Lower lobe of right lung (tissue), 2 donors: ENCODE measurements at places on chromosomes 12 and 14. TPM values are rescaled to one million over a fixed set of nuclear protein-coding genes. Genes with fewer than 3 reads are reported as not detected.

ETFRF1 gene
- 24.7 TPM for total RNA-seq

- peak; percentile 40 for DNase-seq
- H3K4me3 ChIP-seq = no peak overlapping the region
- H3K27me3 ChIP-seq = peaks cover 36% of the 10 kb centered on the region
- H3K27ac ChIP-seq = no peak overlapping the region
- peaks cover 28% of the 10 kb centered on the region for H3K4me1 ChIP-seq
Measured at GRCh38 chr14:102931580-102932285, 9.3 kb downstream of the AMN start.

GRCh38 chr14:92105893-92106142 is 564 bp downstream of the ATXN3 start:
- H3K27me3 ChIP-seq = no peaks in the 10 kb centered on the region
- H3K4me3 ChIP-seq = peak overlapping the region; percentile 87
- H3K4me1 ChIP-seq = peaks cover 40% of the 10 kb centered on the region
- H3K36me3 ChIP-seq = no peaks in the 10 kb centered on the region
- H3K27ac ChIP-seq = peak overlapping the region; percentile 92

CPM gene
- 224 TPM for total RNA-seq

GRCh38 chr12:132689227-132689626 is 1.8 kb downstream of the PXMP2 start:
- H3K27ac ChIP-seq = no peak overlapping the region
- H3K4me1 ChIP-seq = peaks cover 14% of the 10 kb centered on the region

GRCh38 chr12:15534874-15535273 is 212.6 kb downstream of the PTPRO start:
- no peaks in the 10 kb centered on the region for H3K27me3 ChIP-seq
- DNase-seq = no peak
- no peaks in the 10 kb centered on the region for H3K36me3 ChIP-seq
- no peak overlapping the region for H3K4me3 ChIP-seq
- no peaks in the 10 kb centered on the region for H3K4me1 ChIP-seq

DNA sequence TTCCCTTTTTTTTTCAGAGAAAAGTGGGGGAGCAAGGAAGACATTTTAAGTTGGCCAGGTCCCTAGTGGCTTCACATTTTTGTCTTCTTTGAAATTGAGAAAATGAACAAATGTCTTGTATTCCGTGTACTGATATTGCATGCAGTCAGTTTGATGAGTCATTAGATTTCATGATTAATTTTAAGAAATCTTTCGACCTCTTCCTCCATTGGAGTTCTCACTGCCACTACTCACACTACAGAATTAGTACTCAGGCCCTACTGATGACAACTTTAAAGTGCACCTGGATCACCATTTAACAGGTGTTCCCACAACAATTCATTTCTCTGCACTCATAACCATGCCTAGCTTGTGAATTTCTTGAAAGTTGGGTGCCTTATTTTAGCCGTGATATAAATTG is 50.5 kb downstream of the SAMD4A start:
- H3K36me3 ChIP-seq = no peaks in the 10 kb centered on the region
- H3K4me1 ChIP-seq = no peaks in the 10 kb centered on the region
- H3K4me3 ChIP-seq = no peak overlapping the region
- no peak for DNase-seq

- H3K4me3 ChIP-seq = peak overlapping the region; percentile 86
- peak overlapping the region; percentile 98 for H3K27ac ChIP-seq
- no peaks in the 10 kb centered on the region for H3K36me3 ChIP-seq
Measured at GRCh38 chr14:45252366-45253069, 484 bp downstream of the MIS18BP1 start.

GRCh38 chr12:49541911-49542505 is 3.2 kb downstream of the KCNH3 start:
- H3K4me1 ChIP-seq = peaks cover 15% of the 10 kb centered on the region
- H3K4me3 ChIP-seq = no peak overlapping the region
- no peaks in the 10 kb centered on the region for H3K36me3 ChIP-seq

DNA sequence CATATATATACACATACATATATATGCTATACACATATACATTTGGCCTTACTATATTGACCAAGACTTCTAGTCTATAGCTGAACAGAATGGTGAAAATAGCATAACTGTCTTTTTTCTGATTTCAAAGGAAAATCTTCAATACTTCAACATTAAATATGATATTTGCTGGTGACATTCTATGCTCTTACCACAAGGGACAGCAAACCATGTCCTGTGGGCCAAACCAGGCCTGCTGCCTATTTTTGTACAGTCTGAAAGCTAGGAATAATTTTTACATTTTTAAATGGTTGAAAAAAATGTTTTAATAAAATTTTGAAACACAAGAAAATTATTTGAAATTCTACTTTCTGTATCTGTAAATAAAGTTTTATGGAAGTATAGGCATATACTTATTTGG is 63.6 kb downstream of the EML5 start:
- H3K27me3 ChIP-seq = no peaks in the 10 kb centered on the region
- no peak overlapping the region for H3K4me3 ChIP-seq
- DNase-seq = no peak
- H3K4me1 ChIP-seq = no peaks in the 10 kb centered on the region
- H3K36me3 ChIP-seq = no peaks in the 10 kb centered on the region
- no peak overlapping the region for H3K27ac ChIP-seq

- no peak for DNase-seq
- H3K27ac ChIP-seq = no peak overlapping the region
- no peaks in the 10 kb centered on the region for H3K27me3 ChIP-seq
- no peaks in the 10 kb centered on the region for H3K36me3 ChIP-seq
Measured at GRCh38 chr12:104258476-104259067, 43.0 kb downstream of the TXNRD1 start.

TAS2R7 gene
- total RNA-seq = not detected

C3AR1 gene
- total RNA-seq = 62.1 TPM

DNA sequence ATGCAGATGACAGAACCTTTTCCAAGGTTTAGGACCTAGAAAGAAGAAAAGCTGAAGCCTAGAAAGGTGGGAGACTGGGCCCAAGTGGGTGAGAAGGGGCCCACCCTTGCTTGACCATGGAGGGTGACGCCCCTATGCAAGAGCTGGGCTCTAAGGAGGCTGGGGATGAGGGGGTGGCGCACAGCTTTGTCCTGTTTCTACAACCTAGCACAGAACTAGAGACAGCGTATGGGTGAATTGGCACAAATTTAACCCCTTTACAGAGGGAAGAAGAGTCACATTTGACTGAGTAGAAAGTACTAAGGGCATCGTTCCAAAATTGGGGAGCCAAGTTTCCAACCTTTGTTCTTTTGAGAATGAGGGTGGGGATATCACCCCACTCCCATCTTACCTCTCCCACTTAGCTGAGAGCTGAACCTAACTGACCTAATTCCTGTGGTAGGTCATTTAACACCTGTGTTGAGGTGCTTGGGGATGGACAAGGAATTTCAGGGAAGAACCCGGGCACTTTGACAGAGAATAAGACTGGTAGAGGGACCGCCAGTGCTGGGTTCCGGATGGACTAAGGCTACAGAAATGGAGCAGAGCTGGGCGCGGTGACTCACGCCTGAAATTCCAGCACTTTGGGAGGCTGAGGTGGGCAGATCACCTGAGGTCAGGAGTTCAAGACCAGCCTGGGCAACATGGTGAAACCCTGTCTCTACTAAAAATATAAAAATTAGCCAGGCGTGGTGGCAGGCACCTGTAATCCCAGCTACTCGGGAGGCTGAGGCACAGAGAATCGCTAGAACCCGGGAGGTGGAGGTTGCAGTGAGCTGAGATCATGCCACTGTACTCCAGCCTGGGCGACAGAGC is 5.2 kb downstream of the NFKBIA start:
- peaks cover 47% of the 10 kb centered on the region for H3K36me3 ChIP-seq
- DNase-seq = no peak
- H3K4me3 ChIP-seq = no peak overlapping the region
- H3K4me1 ChIP-seq = peaks cover 58% of the 10 kb centered on the region
- no peaks in the 10 kb centered on the region for H3K27me3 ChIP-seq

DNA sequence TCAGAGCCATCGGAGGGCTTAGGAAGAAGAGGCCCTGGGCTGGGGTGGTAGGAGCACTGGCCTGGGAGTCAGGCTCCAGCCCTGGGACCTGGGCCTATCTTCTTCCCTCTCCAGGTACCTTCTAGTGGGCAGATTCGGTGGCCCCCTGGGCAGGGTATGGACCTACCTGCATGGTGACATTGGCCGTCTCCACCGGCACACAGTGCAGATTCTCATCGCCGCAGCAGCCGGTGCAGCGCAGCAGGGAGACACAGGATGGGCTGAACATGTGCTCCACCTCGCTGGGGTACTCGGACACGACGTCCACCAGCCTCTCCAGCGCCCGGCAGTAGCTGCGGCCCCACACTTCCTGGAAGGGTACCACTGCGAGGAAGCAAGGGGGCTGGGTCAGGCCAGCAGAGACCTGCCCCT is 6.2 kb downstream of the PGF start:
- peaks cover 15% of the 10 kb centered on the region for H3K4me1 ChIP-seq
- no peak overlapping the region for H3K4me3 ChIP-seq
- H3K27ac ChIP-seq = no peak overlapping the region

DNA sequence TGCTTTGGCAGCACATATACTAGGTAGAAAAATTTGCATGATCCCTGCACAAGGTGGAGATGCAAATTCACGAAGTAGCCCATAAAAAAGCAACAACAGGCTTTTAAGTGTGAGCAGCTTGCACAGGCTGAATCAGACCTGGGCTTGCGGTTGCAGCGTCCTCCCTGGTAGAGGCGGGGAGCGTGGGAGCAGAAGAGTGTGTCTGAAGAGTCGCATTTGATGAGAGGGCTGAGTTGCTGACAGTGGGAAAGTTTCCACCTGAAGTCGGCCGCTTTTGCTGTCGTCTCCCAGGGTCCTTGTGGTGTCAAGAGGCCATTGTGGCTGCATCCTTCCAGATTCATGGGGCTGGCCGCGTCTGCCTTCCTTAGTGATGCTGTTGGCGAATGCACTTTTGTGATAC is 6.2 kb downstream of the AACS start:
- H3K27ac ChIP-seq = no peak overlapping the region
- no peaks in the 10 kb centered on the region for H3K4me1 ChIP-seq
- H3K27me3 ChIP-seq = no peaks in the 10 kb centered on the region
- DNase-seq = no peak
- no peak overlapping the region for H3K4me3 ChIP-seq

- H3K4me1 ChIP-seq = no peaks in the 10 kb centered on the region
- DNase-seq = no peak
- no peaks in the 10 kb centered on the region for H3K36me3 ChIP-seq
- H3K27me3 ChIP-seq = peaks cover 4% of the 10 kb centered on the region
- H3K4me3 ChIP-seq = no peak overlapping the region
Measured at GRCh38 chr12:97960225-97960624, 497.6 kb downstream of the RMST start.

NID2 gene
- 14.6 TPM for total RNA-seq

SLC38A2 gene
- total RNA-seq = 284 TPM

GRCh38 chr14:45089813-45090212 is 5.9 kb downstream of the PRPF39 start:
- no peaks in the 10 kb centered on the region for H3K36me3 ChIP-seq
- no peak overlapping the region for H3K27ac ChIP-seq
- peaks cover 38% of the 10 kb centered on the region for H3K4me1 ChIP-seq
- H3K27me3 ChIP-seq = no peaks in the 10 kb centered on the region

DNA sequence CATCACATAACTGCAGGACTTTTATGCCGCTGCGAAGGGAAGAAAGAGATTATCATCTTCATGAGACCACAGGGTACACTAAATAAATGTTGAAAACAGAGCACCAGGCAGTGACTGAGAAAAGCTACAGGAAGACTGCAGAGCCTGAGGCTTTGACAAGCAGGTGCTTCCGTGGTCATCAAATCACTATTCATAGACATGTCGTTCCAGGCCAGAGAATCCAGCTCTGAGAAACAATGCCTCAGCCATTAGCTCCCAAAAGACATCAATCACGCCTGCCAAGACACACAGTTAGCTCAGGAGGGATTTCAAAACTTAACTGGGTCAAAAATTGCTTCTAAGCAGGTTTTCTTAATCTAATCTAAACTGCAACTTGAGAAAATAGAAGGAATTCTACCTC is 47.2 kb upstream of the GARIN6 start:
- no peaks in the 10 kb centered on the region for H3K4me1 ChIP-seq
- no peaks in the 10 kb centered on the region for H3K27me3 ChIP-seq
- H3K27ac ChIP-seq = no peak overlapping the region

GRCh38 chr12:1698720-1699119 is 7.8 kb downstream of the ADIPOR2 start:
- H3K27ac ChIP-seq = no peak overlapping the region
- H3K4me3 ChIP-seq = no peak overlapping the region
- DNase-seq = no peak
- peaks cover 42% of the 10 kb centered on the region for H3K4me1 ChIP-seq
- H3K36me3 ChIP-seq = no peaks in the 10 kb centered on the region

CRADD gene
- 16.5 TPM for total RNA-seq

PTGDR gene
- total RNA-seq = 2.2 TPM

DNA sequence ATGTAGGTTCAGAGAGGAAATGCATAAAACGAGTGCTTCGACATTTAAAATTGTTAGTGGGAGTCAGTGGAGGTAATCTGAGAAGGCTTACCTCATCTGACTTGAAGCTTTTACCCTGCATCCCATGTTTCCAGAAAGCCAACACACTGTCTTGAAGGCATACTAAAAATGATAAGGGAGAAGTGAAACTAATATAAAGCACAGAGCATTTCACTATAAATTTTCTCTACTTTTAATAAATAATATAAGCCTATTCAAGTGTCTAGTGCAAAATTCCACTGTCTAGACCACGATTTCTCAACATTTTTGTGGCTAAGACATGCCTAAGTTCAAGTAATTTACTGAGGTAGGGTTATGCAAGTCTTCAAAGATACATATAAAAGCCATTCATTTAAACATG is 29.1 kb upstream of the CDKL1 start:
- H3K27me3 ChIP-seq = no peaks in the 10 kb centered on the region
- DNase-seq = no peak
- H3K36me3 ChIP-seq = peaks cover 61% of the 10 kb centered on the region
- no peaks in the 10 kb centered on the region for H3K4me1 ChIP-seq
- no peak overlapping the region for H3K4me3 ChIP-seq

DNA sequence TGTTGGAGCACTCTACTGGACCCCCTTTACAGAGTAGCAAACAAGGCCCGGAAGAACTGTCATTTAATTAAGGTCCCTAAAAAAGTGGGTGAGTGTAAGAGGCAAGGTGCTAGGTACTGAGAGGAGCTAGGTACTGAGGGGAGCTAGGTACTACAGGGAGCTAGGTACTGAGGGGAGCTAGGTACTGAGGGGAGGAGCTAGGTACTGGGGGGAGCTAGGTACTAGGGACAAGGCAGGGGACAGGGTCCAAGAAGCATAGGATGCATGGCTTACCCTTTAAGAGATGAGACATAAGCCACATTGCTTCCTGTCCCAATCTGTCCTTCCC is 4.9 kb downstream of the KRT5 start:
- no peaks in the 10 kb centered on the region for H3K36me3 ChIP-seq
- H3K27ac ChIP-seq = no peak overlapping the region

DNA sequence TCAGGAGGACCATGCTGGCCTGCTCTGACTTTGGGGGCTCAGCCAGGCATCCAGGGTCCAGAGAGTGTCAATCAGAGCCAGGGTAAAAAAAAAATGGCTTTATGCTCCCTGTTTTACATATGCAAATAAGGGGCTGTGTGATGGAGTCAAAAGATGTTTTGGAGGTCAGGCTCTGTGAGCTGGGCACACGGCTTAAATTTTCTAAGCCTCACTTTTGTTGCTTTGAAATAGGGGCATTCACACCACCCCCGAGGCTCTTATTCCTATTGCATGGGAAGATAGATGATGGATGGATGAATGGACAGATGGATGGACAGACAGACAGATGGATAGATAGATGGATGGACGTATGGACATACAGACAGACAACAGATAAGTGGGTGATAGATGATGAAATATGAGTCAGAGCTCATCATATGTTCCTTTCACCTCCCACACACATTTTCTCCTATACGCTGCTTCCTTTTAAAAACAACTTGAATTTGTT is 42.7 kb downstream of the RIN3 start:
- H3K27me3 ChIP-seq = no peaks in the 10 kb centered on the region
- H3K4me1 ChIP-seq = peaks cover 44% of the 10 kb centered on the region
- H3K36me3 ChIP-seq = peaks cover 44% of the 10 kb centered on the region

- H3K36me3 ChIP-seq = no peaks in the 10 kb centered on the region
- no peaks in the 10 kb centered on the region for H3K27me3 ChIP-seq
- no peaks in the 10 kb centered on the region for H3K4me1 ChIP-seq
- H3K27ac ChIP-seq = no peak overlapping the region
- no peak for DNase-seq
Measured at GRCh38 chr14:23722675-23723074, 86.5 kb downstream of the DHRS2 start.
